NAMALWA (cell line): ENCODE measurements at places on chromosomes 11 and 22.

DNA sequence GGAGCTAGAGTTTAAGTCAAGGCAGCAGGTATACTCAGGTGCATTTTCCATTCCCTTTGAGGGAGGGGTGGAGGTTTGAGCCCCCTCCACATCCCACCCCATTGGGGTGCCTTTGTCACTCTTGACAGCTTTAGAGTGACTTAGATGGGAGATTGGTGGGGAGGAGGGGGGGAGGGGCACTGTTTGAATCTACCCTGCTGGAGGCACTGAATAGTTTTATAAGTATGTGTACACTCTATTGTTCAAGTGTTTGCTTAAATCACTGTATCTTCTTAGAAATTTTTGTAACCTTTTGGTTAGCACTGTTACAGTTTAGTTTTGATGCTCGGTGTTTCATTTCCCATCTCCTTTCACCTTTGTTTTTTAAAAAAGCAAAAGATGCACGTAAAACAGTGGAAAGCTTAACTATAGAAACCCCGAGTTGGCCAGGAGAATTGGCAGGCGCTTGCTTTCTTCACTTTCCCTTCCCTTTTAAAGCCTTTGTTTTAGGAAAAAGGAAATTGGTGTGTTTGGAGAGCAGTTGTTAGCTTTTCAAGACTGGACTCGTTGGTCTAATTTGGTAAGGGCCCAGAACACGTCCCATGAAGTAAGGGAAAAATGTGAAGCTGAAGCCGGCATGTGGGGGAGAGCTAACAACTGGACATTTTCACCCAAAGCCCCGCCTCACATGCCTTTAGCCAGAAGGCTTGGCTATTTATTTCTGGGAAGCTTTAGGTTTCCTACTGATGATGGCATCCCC lies 42.8 kb downstream of the TNRC6B start:
- DNase-seq: no peak

DNA sequence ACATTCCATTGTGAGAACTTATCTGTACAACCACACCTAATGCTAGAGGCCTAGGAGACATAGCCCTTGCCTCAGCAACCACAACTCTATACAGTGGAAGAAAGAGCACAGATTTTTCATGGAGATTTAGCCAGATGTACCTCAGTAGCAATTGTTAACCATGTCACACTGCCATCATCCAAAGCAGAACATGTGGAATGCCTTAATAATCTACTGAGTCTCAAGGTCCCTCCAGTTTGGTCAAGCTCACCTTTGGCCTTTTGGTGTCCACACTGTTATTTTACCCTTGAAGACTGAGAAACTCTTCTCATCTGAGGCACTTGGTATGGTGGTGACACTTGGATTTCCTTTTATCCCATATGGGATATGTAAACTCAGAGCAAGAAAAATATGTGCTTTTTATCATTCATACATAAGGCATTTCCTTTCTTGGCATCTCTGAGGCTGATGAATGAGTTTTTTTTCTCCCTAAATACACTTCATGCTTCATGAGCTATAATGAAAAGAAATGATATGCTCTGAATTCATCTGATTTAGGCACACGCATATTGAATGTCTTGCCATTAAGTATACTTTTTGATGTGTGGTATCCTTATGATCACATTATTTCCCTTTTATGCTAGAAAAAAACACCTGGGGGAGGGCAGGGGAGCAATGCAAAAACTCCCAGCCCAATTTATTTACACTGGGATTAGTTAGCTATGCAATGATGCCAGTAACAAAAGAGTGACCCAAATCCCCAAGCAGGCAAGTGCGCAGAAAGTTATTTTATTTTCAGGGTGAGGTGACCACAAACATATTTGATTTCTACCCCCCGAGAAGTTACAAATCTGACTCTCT lies 63.3 kb upstream of the ME3 start:
- no peak for DNase-seq

GRCh38 chr11:86103808-86104207 lies 34.9 kb upstream of the PICALM start:
- no peak for DNase-seq

- DNase-seq: no peak
Observed at GRCh38 chr11:97157221-97157740, 767.5 kb downstream of the JRKL start.

- no peak for DNase-seq
Observed at GRCh38 chr11:101445761-101446160, 138.0 kb downstream of the TRPC6 start.

DNA sequence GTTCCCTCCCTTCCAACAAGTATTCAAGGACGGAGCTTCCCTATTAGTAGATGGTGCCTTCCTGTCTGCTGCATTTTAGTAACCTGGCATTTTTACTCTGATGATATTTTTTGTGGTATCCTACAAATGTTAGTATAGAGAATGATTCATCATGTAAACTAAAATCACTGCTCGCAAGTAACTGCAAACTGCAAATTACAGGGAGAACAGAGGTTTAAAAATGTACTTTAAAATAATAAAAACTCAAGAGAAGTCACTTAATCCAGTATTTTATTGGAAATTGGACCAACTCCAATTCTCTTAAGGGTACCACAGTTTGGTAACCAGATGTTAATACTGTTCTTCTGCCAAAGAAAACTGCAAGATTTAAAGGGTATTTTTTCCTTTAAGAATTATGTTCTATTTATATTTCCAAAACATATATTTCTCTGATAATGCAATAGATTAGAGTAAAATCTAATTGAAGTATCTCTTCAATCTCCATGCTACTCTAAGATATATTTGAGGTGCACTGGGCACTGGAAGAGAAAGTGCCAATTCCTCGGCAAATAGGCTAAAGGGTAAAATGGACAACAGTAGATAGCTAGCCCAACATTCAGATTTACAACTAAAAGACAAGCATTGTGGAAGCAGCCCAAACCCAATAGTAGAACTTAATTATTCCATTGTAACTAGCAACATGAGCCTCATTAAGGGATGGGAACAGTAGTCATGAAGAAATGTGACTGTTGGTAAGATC lies 298.0 kb downstream of the TTC28 start:
- no peak for DNase-seq

GRCh38 chr11:2295971-2296912 lies 5.5 kb downstream of the C11orf21 start:
- DNase-seq: no peak

DNA sequence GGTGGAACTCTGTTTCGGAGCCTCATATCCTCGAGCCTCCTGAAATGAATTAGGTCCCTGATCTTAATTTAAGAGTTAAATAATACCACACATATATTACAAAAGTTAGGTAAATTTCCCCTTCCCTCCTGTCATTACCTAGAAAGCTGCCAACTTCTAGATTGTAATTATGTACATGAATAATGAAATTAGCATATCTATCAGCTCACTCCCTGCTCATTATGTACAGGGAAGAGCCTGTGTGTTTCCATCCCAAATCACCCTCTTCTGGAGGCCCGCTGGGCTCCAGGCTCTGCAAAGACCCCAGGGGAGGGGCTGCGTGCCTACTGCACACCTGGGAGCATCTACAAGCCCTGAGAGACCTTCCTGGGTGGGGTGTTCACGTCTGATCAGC lies 384.1 kb downstream of the MN1 start:
- no peak for DNase-seq

DNA sequence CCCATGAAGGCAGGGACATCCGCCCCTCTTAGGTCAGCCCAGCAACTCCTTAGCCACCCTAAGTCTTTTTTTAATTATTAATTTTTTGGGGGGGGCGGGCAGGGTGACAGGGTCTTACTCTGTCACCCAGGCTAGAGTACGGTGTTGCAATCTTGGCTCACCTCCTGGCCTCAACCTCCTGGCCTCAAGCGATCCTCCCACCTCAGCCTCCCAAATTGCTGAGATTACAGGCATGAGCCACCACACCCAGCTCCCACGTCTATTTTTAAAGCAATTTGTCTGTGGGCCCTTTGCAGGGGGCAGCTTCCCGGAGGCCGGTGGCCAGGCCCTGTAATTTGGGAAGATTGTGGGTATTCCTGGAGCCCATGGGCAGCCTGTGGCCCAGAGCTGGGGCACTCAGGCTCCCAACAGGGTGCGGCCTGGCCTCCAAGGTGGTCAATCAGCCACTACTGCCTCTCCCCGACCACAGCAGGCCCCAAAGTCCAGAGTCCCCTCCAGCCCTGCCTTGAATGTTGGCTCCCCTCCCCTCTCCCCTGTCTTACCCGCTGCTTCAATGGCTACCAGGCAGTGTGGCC lies 27.2 kb downstream of the CREB3L1 start:
- DNase-seq: no peak

GRCh38 chr11:114202011-114202609 lies 94.1 kb upstream of the NNMT start:
- no peak for DNase-seq
